ENCODE measurements at places on chromosomes 4 and X. TPM values are rescaled to one million over a fixed set of nuclear protein-coding genes. Genes with fewer than 3 reads are reported as not detected.

FAT4 gene
- total RNA-seq: 110 TPM

ACOT9 gene
- 22.0 TPM for total RNA-seq

IL13RA2 gene
- total RNA-seq: 4.9 TPM

GRCh38 chr4:161604516-161605300 is 559.1 kb downstream of the FSTL5 start:
- no peak for DNase-seq

GRCh38 chrX:129600981-129601424 is 53.8 kb downstream of the APLN start:
- peak; percentile 20 for DNase-seq

DNA sequence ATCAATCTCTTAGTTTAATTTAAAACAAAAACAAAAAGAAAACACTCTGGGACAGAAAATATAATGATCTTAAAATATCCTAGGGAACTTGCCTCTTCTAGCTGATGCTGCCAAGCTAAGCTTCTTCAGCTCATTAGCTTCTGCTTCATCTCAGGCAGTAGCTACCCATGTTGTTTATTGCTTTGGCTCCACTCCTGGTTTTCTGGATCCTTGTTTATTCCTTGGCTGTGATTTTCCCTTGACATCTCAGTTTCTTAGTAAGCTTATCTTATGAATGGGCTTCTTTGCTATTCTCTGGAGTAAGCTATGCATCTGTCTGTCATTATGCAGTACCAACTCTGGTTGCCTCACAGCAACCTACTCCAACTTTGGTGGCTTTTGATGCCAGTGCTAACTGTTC is 5.1 kb upstream of the MTHFD2L start:
- no peak for DNase-seq

GRCh38 chr4:85369703-85370380 is 105.1 kb upstream of the ARHGAP24 start:
- DNase-seq: no peak

DNA sequence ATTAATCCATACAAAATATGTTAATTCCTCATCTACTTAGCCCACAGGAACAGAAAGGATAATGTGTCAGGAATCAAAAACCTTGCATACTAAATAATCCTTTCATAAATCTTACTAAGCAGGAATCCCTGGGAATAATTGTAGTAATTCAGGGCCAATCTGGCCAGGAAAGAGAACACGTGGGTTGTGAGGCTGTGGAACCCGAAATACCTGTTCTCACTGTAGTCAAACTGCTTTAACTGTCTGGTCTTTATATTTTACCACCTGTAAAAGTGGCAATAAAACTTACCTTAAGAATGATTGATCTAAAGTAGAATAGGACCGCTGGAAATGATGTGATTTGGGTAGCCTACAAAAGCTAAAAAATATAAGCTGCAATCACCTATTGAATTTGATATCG is 1620.9 kb downstream of the STIM2 start:
- no peak for DNase-seq

DNA sequence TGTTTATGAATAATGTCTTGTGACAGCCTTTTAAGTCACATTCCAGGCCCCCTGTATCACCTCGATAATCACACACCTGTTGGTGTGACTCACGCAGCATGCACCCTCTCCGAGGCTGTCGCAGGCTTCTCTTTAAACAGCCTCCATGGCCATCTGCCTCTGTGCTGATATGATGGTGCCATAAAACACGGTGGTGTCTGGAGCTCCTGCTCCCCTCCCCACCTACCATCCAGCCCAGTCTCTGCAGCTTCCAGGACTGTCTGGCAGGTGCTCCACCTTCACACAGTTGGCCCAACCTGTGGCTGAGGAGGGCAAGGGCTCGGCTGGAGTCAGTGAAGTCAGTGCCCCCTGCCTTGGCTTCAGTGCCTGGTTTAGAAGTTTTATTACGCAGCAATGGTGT is 173.8 kb upstream of the RPL34 start:
- no peak for DNase-seq

GRCh38 chrX:45668686-45669443 is 468.2 kb upstream of the DIPK2B start:
- no peak for DNase-seq

HPSE gene
- 0.82 TPM for total RNA-seq

GRCh38 chr4:184444953-184445309 is 29.4 kb downstream of the IRF2 start:
- DNase-seq: no peak

DNA sequence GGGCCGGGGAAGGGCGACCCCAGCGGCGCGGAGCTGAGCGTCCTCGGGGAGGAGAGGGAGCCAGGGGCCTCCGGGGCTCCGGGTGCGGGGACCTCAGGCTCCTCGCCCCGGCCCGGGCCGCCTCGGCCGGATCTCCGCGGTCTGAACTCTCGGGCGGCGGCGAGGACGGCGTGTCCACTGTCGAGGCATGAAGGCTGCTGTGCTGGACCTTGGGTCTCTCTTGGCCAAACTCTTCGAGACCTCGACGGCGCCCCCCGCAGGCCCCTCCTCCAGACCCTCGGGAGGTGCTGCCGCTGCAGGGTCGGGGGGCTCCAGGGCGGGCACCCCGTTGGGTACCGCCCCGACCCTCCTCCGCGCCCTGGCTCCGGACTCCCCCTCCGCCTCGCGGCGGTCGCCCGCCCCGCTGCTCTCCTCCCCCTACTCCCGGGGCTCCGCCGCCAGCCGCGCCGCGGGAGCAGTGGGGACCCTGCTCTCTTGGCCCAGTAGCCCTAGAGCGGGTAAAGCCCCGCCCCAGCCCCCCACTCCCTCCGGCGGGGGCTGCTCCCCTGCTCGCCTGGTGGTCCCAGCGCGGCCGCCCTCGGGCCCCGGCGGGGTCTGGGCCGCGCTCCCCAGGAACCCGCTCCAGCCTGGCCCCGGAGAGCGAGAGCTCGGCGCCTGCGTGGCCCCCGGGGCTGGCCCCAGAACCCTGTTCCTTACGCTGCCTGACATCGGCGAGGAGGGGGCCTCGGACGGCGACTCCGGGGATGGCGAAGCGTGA is 564 bp downstream of the FAM149A start:
- peak; percentile 25 for DNase-seq

DNA sequence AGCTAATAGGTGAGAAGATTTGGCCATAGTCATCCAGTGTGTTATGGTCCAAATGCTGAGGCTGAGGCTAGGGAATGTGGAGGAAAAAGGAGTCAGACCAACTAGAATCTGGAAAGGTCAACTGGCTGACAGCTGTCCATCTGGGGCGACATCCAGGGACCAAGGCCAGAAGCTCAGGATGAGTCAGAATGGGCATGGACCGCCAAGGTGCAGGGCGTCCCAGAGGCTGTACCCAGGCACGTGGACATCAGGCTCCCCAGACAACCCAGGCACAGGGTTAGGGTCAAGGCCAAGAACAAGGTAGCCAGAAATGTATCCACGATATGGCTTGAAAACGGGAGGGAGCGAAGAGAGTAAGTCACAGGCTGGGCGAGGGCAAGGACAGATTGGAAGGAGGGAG is 26.1 kb upstream of the PTTG2 start:
- DNase-seq: no peak

ZCCHC12 gene
- 61.6 TPM for total RNA-seq

GRCh38 chr4:8589823-8590545 is 2.6 kb upstream of the CPZ start:
- no peak for DNase-seq

GRCh38 chrX:76279007-76279406 is 106.1 kb downstream of the PBDC1 start:
- peak; percentile 12 for DNase-seq

DNA sequence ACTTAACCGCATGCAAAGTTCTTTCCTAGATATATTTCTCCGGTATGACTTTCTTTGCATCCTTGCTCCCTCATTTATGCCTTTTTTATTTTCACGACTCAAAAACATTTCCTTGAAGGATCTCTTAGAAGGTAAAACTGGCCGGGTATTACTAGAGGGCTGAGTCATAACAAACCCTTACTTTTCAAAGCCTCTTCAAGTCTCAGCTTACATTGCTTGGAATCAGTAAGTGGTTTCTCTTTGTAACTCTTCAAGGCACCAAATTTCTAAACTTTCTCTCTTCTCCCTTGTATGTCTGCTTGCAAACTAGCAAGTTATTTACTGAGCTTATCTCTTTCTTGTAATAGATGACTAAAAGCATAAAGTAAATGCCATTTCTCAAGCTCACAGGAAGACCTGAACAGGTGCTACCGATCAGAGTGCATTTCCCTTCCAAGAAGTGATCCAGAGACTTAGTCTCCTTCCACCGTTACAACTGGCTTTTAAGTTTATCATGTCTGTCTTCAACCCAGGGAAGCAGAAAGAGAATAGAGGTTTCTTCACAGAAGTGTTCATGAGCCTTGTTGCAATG is 75.5 kb downstream of the ANXA10 start:
- no peak for DNase-seq

GYG2 gene
- total RNA-seq: 4.1 TPM

GRCh38 chr4:70687392-70687791 is 940 bp upstream of the UTP3 start:
- no peak for DNase-seq

GRCh38 chr4:13059019-13059418 is 425.1 kb downstream of the RAB28 start:
- DNase-seq: no peak

LDOC1 gene
- 4.9 TPM for total RNA-seq

DNA sequence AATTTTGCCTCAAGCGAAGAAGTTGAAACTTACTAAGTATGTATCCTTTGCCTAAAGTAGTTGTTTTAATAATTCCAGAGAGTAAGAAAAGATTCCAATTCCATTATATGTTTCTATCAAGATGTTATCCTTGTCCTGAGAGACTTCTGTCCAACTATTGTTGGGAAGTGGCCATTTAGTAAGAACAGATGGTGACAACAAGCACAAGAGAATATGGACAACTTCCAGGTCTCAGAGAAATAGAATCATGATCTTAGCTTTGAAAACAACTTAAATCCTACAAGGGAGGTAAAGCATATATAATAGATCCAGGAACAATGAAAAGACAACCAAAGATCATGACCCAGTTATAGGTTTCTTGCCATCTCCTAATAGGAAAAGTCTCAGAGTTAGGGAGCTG is 486.6 kb upstream of the PCDH10 start:
- no peak for DNase-seq

GRCh38 chrX:154026136-154027021 is 6.7 kb upstream of the IRAK1 start:
- DNase-seq: no peak

BMPR1B gene
- total RNA-seq: 8.2 TPM

DNA sequence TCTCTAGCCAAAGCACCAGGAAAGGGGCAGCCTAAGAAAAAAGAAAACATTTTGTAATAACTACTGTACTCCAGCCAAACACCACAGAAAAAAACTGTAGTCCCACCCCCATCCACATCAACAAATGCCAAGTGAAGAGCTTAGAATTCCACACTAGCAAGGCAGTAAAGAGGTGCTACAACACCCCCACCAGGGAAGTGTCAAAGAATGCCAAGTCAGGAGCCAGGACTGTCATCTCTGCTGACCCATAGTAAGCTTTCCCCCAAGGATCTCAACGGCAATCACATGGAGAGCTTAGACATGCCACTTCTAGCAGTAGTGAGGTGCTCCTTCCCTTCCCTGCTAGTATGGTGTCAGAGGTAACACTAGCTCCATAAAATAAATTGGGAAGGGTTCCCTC is 34.4 kb upstream of the CCDC160 start:
- no peak for DNase-seq

TCP11X2 gene
- total RNA-seq: not detected

BCORL1 gene
- total RNA-seq: 2.0 TPM

Data from frontal cortex (tissue), 4 donors.